ENCODE measurements at places on chromosomes 16 and 17. TPM values are rescaled to one million over a fixed set of nuclear protein-coding genes. Genes with fewer than 3 reads are reported as not detected.

The KRT9 gene
- not detected for polyA plus RNA-seq

The NHLRC4 gene
- polyA plus RNA-seq = 0.36 TPM

The TNK1 gene
- 0.95 TPM for polyA plus RNA-seq

The HSD17B2 gene
- polyA plus RNA-seq = not detected

The CHMP1A gene
- 100 TPM for polyA plus RNA-seq

The PMP22 gene
- polyA plus RNA-seq = 127 TPM

The TIGD7 gene
- 4.8 TPM for polyA plus RNA-seq

The CIITA gene
- polyA plus RNA-seq = 0.75 TPM

All from brain (organoid and tissue), 16 donors.